ENCODE measurements at places on chromosomes 2 and 18. TPM values are rescaled to one million over a fixed set of nuclear protein-coding genes. Genes with fewer than 3 reads are reported as not detected.

Gene NEUROD1
- 0.10 TPM for polyA plus RNA-seq

Gene AKAIN1
- not detected for polyA plus RNA-seq

- peak; percentile 6 for DNase-seq
Observed at GRCh38 chr2:70161069-70161534, 29.7 kb downstream of the C2orf42 start.

- no peak for DNase-seq
Observed at GRCh38 chr2:229179628-229180027, 91.5 kb downstream of the PID1 start.

GRCh38 chr18:57809190-57809589, 6.1 kb upstream of the ATP8B1 start:
- DNase-seq = no peak

DNA sequence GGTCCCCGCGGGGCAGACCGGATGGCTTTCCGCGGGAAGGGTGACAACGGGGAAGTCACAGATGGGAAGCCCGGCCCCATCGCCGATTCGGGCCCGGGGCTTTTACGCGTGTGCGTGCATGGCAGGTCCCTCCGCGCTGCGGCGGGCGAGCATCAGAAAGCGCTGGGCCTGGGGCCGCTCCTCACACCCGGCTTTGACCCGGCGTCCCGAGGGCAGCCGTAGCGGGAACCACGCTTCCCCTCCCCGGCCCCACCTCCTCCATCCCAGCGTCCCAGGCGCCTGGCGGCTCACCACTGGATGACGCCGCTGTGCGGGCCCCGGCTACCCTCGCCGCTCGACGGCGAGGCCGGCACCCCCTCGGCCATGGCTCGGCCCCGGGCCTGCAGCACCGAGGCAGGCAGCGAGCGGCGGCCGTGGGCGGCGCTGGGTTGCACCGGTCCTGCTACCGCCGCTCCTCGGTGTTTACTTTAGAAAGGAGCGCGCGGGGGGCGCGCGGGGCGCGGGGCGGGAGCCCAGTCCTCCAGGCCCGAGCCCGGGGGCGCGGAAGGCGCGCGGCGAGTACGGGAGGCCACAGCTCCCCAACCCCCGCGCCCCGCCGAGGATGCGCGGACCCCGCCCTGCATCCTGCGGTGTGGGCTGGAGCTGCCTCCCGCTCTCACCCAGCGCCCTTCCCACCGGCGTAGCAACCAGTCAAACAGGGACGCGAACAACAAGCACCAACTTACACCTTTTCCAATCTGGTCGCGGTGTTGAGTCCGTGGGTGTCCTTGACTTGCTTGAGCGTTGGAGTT, 806 bp downstream of the RFX8 start:
- peak; percentile 85 for DNase-seq

DNA sequence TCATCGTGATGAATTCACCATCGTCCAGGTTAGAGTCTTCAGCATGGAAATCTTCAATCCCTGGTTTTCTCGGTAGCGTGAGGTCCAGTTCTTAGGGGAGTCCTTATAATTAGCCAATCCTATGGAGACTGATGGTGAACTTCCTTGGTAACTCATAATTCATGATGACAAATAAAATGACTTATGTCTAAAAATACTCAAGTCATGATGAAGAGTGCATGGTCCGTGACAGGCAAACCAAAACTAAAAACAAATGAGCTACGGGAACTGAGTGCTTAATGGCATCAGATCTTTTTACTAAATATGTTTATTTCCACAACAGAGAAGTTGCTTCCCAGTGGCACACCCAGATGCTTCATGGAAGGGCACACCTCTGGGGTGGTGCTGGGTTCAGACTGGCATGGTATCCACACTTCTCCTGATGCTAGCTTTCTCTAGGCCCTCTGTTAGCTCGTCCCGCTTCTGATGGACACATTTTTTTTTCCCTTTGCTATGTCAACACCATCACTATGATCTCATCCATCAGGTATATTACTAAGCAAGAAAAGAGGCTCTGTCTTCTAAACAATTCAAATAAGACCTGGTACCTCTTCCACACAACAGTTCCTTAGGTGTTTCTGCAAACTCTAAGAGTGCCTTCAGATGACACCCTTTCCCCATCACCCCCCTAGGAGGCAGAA, 92.8 kb upstream of the NEDD4L start:
- DNase-seq = no peak

- DNase-seq = no peak
Observed at GRCh38 chr18:54805571-54806334, 22.5 kb upstream of the RAB27B start.

Data from spleen (tissue), 13 donors.